ENCODE measurements at places on chromosomes 3 and 15.

- no peak for DNase-seq
Observed at GRCh38 chr3:184579513-184579912, 17.9 kb downstream of the EPHB3 start.

- no peak for DNase-seq
Observed at GRCh38 chr3:14565868-14566588, 25.9 kb upstream of the GRIP2 start.

GRCh38 chr3:14803981-14804834, 14.6 kb upstream of the FGD5 start:
- DNase-seq = no peak

GRCh38 chr15:88897456-88898194, 2.3 kb upstream of the HAPLN3 start:
- peak; percentile 57 for DNase-seq

GRCh38 chr3:66957367-66957766, 40.7 kb upstream of the KBTBD8 start:
- no peak for DNase-seq

DNA sequence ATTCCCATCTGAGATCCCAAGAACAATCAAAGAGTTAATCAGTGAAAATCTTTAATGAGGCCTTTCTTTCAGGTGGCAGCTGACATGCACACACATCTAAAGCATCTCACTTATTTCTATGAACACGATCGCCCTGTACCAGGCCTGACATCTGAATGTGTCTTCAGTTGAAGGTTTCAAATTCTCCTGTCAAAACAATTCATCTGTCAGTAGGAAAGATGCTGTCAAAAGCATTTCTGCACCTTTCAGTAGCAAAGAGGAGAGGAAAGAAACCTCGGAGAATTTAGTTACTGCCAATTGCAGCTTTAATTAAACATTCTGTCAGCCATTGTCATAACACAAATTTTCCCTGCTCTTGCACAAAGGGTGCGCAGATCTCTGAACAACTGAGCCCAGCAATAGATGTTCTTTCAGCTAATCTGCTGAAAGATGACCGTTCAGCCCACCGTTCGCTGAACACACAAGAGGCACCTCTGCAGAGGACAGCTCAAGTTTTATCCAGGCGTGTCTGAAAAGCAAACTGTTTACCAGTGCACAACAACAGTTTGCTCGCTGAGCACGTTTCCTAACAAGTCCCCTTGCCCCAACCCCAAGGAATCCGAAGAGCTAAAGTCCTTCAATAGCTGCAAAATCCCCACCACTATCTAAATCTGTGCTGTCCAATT, 34.1 kb downstream of the LRIG1 start:
- no peak for DNase-seq

DNA sequence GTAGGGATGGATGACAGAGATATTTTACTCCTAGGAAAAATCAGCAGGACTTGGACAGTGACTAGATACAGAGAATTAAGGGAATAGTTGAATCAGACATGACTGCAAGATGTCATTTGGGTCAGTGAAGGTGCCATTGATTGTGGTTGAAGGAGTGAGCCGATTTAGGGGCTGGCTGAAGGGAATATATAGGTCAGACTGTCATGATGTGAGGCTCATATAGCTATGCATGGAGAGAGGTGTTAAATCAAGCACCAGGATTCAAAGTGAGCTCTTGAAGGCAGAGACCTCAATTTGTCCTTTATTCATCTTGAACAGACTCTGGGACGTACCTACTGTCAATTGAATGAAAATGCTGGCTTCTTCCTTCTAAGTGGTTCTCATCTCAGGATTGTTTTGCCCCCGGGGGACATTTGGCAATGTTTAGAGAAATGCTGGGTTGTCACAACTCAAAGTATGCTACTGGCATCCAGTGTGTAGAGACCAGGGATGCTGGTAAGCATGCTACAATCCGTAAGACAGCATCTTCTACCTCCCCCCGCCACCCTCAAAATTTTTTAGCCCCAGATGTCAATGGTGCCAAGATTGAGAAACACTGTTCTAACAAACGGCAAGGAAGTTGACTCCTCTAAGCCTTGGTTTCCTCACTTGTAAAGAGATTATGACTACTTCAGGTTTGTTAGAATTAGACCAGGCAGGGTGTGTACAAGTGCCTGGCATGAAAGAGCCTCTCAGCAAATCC, 7.8 kb downstream of the ATP2C1 start:
- no peak for DNase-seq

GRCh38 chr3:50378024-50378423, 18.7 kb upstream of the TMEM115 start:
- DNase-seq = no peak

GRCh38 chr3:72887705-72888545, at the start of gene GXYLT2:
Gene GXYLT2, plus strand, starts transcription at chr3:72888046. Its CDS starts 188 bp downstream, at chr3:72888234.
- DNase-seq = peak; percentile 19

DNA sequence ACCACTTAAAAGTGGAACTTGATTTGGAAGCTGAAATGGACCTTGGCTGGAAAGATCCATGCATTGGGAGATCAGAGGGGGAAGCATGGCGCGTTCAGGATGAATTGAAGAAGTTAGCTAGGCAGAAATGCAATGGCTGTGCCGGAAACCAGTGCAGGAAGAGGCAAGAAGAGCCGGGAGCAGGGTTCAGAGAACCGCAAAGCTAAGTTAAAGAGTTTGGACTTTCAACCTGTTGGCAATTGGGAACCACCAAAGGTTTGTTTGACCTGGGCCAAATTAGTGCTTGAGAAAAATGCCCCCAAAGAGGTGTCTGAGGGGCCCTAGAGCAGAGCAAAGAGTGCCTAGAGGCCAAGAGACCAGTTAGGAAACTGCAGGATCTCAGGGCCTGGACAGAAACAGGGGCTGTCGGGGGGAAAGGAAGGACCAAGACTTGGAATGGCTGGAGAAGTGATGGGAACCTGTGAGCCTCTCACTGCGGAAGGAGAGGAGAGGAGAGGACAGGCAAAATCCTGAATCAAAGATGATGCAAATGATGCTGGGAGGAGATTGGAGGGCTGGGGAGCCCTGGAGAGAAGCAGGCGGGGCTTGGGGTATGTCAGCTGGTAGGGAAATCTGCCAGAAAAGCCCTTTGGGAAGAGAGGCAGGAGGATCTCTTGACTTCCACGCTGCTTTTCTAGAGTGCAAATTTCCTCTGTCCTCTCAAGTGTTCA, 49.3 kb downstream of the FAM174B start:
- no peak for DNase-seq

DNA sequence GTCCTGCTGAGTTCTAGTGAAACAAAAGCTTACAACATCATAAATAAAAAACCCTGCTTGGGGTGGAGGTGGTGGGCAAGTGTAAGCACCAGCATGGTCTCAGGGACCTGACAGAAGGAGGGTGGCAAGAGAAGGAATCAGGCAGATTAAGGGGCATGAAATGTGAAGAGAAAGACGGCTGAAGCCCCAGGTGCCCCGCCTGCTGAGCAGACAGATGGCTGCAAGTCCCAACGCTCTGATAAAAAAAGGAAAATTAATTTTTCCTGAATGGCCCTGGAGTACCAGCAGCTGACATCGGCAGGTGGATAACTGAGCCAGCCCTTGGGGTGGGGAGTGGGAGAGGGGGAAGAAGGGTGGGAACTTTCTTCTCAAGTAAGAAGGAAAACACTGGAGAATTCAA, 137.9 kb downstream of the XXYLT1 start:
- no peak for DNase-seq

GRCh38 chr3:22089284-22089683, 338.3 kb upstream of the ZNF385D start:
- DNase-seq = no peak

DNA sequence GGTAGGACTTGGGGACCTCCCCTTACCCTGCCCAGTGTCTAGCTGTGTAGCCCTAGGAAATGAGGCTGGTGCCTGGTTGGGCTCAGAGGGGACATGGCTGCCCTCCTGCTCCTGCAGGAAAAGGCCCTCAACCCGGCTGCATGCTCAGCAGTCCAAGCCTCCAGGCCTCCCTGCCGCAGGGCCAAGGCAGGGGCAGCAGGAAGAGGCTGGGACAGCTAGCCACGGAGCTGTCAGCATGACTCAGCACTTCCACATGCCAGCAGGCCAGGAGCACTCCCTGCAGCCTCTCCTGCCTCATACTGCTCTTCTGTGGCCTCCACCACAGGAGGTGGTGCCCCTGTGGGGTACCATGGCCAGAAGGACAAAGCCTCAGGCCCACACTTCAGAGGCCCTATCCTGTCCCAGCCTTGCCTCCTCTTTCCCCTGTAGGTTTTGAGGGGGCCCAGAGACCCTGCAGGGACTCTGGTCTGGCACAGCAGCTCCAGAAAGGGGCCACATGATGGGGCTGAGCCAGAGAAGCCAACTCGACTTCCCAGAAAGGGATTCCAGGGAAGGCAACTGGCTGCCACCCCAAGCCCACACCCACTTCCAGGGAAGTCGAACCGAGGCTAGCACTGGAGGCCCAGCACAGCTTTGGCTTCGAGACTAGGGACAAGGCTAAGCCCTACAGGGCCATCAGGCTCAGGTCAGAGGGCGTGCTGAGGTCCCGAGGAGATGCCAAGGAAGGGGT, 19.5 kb downstream of the TKT start:
- DNase-seq = no peak

GRCh38 chr3:130850044-130850797, 43.7 kb upstream of the ATP2C1 start:
- peak; percentile 4 for DNase-seq

DNA sequence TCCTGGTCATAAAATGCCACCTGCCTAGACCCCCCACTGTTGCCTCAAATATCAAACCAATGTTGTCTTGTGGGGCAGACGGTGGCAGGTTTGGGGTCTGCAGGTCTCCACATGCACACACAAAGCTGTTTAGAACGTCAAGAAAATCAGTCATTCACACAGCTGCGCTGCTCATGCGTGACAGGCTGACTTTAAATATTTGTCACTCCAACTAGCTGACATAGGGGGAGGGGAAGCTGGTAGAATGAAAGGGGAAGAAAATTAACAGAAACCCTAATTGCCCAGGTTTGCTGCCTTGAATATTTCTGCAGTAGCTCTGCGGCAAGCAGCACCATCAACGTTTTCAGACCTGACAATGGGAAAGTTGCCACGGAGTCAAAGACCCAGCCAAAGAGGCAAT, 201.8 kb downstream of the ABHD5 start:
- no peak for DNase-seq

- DNase-seq = no peak
Observed at GRCh38 chr3:27105904-27106303, 263.3 kb downstream of the NEK10 start.

DNA sequence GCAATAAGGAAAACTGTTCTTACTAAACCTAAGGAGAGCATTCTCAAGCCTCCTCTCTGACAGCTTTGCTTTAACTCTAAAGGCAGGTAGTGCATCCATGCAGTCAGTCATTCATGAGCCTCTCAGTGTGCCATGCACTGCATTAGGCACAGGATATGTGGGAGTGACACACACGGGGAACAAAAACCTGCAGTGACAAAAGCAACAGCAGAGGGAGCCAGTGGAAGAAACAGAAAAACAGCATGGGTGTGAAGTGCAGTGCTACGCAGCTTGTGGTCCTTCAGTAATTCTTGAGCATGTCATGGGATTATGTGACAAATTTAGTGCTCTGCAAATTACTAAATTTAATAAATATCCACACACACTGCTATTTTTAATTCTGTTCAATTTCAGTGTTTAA, 230.7 kb downstream of the BBX start:
- DNase-seq = no peak

GRCh38 chr3:29144361-29144760, 136.5 kb upstream of the RBMS3 start:
- no peak for DNase-seq

DNA sequence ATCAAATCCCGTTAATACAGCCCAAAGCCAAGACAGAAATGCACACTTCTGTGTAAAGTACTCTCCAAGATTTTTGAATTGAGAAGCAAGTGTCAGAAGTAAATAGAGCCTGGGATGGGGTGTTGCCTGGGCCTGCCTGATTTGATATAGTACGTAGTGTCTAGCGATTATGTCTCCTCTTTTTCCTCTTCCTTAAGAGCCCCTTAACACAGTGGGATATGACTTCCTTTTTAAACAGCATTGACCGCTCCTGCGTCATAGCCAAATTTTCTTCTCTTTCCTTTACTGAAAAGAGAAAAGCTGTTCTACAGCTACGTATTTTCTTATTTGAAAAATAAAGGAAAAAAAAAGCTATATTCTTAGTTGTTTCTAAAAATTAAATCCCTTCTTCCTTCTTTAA, 97.7 kb downstream of the PLCL2 start:
- DNase-seq = no peak

GRCh38 chr3:112814266-112814665, 32.4 kb downstream of the CD200R1L start:
- DNase-seq = no peak

DNA sequence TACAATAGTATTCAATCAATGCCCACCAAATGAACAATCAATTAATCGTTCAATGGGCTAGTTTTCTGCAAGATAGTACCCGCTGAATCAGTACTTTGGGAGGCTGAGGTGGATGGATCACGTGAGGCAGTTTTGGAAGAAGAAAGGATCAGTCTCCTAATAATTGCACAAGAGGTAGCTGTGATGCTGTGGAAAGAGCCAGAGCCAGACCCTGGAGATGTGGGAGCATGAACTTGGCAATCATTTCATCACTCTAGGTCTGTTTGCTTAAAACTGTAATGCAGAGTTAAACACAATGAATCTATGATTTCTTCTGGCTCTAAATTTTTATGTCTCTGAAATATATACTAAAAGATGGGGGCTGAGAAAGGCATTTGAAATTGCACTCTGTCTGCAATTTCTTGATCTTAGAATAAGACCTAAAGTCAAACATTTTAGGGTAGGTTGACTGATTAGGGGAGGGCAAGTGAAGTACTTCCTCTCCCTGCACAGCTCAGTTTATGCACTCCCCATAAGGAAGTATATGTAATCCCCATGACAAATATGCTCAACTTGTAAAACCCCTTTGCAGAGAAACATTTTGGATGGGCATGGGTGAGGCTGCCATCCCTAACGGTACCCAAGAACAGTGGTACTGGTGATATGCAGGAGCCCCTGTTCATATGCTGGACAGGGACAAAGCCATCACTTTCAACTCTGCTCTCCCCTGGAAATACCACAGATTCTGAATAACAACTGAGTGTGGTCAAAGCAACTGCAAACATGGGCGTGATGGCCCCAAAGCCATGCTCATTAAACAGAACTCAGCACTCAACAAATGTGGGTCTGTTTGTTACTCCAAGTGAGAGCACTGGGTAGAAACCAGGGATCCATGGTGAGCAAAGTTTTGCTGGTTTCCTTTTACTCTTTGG, 28.6 kb upstream of the SPATA12 start:
- DNase-seq = no peak

DNA sequence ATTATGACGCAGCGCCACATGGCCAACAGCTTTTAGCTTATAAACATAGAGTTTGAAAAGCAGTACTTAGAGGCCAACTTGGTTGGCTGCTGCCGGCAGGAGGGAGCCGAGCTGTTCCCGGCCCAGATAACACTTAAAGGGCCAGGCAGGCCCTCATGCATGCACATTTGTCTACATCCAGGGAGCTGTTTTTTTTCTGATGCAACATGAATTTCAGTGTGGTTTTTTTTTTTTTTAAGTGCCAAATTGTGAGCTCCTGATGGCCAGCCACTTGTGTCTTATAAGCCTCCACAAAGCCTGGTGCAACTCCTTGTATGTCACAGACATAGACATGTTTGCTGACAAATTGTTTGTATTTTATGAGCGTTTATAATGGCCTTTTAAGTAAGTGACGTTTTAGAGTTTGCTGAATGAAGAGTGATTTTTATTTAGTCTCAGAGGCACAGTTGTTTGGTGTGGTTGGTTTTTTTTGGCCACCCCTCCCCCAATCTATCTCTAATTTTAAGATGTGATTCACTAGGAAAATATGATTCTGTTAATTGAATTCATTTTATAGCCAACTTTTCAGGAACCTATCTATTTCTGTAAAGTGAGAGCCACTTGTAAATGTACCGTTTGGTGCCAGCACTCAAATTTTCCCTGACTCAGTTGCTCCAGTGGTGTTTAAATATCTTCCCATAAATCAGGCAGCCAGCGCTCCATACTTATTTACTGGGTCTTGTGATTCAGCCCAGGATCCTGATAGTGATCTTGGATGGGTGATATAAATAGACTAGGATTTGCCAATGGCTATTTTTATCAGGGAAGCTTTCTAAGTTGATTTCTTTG, 134.3 kb downstream of the VGLL4 start:
- no peak for DNase-seq

Data from stimulated activated CD8-positive, alpha-beta memory T cell treated with anti-CD3 and anti-CD28 coated beads, Interleukin-4, amount 100 ng/mL, for 24 hours (primary cell).